ENCODE measurements at places on chromosomes 2 and 18.

- no peak for DNase-seq
These were observed 89.5 kb downstream of the ACKR3 start for GRCh38 chr2:236658974-236659757.

DNA sequence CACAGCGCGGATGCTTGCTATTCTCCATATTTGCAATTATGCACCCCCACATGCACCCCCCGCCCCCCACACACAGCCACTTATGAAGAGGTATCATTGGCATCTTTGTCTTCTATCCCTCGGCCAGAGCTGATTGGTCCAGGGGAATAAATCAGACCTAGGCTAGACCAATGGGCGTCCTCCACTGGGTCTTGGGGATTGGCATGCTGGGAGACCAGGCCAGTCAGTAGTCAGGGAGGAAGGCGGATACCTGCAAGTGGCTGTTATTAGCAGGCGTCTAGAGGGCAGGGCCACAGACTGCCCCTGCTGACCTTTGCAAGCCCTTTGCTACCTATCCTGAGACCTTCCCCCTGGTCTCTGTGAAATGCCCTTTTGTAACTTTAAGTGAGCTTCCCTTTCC lies 30.0 kb downstream of the ATOH8 start:
- no peak for DNase-seq

DNA sequence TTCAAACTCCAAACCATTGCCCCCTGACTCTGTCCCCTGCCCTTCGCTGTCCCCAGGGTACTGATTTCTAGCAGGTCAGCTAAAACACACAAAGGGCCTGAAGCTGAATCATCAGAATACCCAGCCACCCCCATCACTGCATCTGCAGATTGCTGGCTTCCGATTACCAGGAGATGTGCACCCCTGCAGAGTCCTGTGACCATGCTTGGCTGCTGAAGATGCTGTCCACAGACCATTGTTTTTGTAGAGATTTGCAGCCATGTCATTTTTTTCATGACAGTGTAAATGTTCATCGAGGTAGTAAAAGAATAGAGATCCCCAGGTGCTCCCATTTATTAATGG lies 463.3 kb downstream of the STK39 start:
- DNase-seq: no peak

GRCh38 chr2:213566846-213567245 lies 282.6 kb downstream of the SPAG16 start:
- DNase-seq: no peak

DNA sequence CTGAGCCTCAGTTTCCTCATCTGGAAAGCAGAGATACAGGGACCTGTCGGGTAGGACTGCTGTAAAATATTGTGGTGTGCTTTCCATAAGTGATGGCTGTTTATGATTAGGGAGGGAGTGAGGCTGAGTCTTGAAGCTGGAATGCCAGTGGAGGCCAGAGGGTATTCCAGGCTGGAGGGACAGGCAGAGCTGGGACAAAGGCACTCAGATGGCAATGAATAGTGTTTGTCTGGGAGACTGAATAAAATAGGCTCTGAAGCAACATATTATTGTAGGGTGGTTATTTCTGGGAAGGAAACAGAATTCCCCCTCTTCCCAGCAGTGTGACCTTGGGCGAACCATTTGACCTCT lies 120.7 kb downstream of the INHBB start:
- DNase-seq: no peak

DNA sequence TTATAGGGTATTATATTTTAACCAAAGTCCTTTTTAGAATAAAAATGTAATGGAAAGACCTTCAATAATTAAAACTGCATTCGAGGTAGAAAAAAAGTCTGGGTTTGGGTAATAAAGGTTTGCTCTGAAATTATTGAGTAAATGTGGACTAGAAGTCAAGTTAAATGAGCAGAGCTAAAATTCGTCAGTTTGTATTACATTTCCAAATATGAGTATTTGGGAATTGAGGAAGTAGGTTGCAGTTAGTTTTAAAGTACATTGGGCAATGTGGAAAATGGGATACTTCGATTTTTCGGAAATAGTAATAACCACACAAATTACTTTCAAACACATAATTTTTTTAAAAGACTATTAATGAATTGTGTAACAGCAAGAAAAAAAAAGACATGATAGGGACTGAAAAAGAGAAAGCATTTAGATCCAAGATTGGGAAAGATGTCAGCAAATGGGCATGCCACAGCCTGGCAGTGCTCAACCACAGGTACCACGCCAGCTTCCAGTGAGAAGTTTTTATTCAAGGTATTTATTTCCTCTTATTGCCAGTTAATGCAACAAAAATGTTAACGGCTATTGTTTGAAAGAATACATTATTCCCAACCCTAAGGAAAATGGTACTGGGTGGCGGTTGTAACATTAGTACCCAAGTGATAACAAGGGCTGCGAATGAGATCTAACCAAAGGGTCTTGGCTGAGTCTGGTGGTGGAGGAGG lies 50.0 kb downstream of the TTC39C start:
- DNase-seq: no peak

DNA sequence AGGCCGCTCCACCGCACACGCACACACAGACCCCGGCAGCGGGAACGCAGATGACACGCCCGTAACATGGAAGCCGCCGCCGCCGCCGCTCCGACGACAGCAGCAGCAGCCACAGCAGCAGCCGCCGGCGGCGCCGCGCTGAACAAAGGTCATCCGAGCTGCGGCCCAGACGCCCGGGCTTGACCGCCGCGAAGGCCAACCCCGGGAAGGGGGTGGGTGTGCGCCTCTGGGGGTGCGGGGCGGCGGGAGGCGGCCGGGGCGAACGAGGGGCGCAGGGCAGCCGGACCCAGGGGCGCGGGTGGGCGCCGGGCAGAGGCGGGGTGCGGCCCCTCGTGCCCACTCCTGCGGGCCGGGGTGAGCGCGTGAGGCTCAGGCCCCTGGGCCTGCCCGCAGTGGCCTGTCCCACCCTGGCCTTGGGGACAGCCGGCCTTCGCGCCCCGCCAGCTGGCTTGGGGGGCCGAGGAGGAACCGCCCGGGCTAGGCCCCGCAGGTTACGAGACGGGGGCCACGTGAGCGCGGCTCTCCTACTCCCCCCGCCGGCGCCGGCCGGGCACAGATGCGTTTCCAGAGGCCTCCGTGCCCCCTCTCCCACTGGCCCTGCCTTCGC lies 1.0 kb upstream of the ZNF532 start:
- peak; percentile 5 for DNase-seq

- DNase-seq: no peak
These were observed 32.1 kb upstream of the KCNG2 start for GRCh38 chr18:79765491-79766245.

- no peak for DNase-seq
These were observed 23.6 kb upstream of the SULT1C4 start for GRCh38 chr2:108354136-108354535.

DNA sequence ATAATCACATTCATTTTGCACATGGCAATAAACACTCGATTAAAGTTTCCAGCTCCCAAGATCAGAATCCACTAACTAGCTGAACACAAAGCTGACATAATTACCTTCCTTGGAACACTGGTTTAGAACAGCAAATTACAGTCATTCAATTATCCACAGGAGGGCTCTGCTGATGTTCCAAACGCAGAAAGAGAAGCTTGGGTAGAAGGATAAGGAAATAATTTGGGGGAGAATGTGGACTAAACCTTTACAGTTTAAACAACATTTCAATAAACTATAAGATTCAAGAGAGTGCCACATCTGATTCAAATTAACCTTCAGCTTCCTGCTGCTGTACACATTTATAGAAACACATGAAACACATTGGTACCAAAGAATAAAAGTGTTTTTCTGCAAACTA lies 67.8 kb upstream of the ARL4C start:
- DNase-seq: no peak

DNA sequence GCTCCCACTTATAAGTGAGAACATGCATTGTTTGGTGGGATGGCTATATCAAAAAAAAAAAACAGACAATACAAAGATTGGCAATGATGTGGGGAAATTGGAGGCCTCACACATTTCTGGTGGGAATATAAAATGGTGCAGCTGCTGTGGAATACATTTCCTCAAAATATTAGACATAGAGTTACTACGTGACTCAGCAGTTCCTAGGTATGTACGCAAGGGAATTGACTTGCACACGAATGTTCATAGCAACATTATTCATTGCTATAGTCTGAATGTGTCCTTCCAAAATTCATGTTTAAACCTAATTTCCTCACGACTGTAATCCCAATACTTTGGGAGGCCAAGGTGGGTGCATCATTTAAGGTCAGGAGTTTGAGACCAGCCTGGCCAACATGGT lies 2.3 kb upstream of the ARHGEF33 start:
- no peak for DNase-seq

- DNase-seq: no peak
These were observed 136.0 kb upstream of the GLI2 start for GRCh38 chr2:120599656-120600055.

DNA sequence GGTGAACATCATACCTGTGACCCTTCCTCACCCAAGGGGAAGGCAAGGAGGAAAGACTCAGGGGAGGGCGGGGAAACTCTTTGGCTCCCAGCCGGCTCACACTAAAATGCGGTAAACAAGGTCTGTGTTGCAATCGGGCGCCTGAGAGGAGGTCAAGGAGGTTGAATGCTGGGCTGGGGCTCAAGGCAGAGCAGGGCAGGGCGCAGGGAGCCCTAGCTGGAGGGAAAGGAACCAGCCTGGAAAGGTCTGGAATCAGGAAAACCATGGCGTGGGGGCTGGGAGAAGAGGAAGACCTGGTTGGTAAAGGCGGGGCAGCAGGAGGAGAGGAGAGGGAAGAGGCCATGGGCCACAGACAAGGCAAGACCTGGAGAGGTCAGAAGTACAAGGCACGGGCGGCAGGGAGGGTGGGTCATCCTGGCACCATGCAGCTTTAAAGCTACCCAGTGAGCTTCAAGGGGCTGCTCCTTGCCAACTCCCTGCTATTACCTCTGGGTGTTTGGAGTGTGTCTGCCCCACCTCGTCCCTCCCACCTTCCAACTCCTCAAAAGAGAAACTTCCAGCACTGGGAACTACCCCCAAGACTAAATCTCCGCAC lies 4.8 kb upstream of the TMEM37 start:
- DNase-seq: no peak

DNA sequence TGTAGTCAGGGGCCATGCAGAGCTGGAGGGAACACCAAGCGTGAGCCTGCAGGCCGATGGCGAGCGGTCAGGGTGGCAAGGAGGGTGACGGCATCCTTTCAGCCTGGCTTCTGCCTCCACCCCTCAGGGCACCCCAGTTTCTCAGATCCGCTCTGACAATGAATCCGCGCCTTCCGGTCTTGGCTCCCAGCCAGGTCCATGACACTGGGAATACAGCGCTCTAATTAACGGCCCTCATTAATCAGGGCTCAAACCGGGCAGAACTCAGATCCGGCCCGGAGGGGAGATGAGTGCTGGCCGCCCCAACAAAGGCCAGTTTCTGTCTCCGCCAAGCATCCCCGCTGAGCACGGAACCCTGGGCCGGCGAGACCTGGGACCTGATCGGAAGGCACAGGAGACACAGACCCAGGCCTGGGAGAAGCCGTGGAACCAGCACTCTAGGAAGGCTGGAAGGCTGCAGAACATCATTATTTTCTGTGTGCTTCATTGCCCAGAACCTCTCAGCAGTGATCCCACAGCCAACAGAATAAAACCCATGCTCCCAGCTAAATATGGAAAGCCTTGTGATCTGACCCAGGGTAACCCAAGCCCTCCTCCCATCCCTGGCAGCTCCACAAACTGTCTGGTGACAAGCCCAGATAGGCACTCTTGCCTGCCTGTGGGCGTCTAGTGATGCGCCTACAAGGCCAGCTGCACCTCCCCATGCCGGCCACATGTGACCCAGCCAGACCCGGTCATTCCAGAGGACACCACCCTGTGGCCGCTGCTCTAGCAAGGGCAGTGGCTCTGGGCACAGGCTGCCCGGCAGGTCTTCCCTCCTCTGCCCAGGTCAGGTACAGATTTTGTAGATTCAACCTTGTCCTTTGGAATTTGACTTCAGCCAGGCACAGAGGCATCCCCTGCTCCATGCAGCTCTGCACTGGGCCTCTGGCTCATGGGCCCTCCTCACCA lies 438.7 kb upstream of the MYT1L start:
- DNase-seq: no peak

DNA sequence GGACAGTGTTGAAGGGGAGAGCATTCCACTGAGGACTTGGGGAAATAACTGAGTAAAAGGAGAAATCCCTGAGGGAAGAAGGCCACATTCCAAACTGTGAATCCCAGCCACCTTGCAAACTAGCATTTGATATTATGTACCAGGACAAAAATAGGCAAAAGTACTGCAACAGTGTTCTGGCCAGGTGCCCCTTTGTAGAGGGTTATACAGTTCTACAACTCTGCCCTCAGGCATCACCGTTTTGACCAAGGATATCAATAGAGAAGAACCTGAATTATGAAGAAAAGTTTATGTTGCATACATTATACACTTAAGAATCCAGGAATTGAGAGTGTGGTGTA lies 20.6 kb upstream of the CAVIN2 start:
- no peak for DNase-seq

DNA sequence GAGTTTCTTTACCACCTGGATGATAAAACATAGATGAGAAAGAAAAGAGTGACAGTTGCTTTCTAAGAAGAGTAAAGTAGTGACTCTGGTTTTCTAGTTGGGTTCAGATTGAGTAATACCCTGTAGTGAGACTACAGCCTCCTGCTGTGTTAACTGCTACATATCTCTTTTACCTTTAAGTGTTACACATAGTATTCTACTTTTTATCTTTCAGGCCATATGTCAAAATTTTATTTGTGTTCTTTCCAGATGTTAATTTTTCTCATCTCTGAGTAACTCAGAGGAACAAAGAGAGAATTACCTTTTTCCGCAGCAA lies 348.2 kb downstream of the CTNNA2 start:
- DNase-seq: no peak

DNA sequence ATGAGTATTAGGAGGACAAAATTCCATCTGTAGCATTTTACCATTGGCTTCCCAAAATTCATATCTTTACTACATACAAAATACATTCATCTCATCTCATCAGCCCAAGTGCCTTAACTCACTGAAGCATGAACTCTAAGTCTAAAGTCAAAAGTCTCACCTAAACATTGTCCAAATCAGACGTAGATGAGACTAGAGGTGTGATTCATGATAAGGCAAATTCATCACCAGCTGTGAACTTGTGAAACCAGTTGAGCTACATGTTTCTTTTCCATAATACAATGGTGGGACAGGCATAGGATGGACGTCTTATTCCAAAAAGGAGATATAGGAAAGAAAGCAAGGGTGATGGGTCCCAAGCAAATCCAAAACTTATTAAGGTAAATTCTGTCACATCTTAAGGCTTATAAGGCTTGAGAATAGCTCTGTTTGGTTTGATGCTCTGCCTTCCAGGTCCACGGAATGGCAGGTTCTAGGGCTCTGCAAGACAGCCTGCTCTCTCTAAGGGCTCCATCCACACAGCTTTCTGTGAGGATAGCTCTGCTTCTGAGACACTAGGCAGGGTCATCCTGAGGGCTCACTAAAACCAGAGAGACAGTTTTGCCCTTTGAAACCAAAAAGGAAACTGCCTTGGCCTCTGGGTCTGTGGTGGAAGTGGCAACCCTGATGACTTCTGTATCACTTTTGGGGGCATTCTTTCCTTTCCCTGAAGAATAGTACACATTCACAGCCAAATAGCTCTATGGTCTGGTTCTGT lies 9.6 kb downstream of the IFIH1 start:
- DNase-seq: no peak

Data from T follicular helper cell (primary cell).